Adrenal gland (tissue), 19 donors: ENCODE measurements at places on chromosomes 5 and 9. TPM values are rescaled to one million over a fixed set of nuclear protein-coding genes. Genes with fewer than 3 reads are reported as not detected.

The GRXCR2 gene
- polyA plus RNA-seq, result not detected

The LIX1 gene
- 0.18 TPM for polyA plus RNA-seq

The SLC28A3 gene
- polyA plus RNA-seq, result 0.04 TPM

The KIF3A gene
- polyA plus RNA-seq, result 4.1 TPM

The KIF27 gene
- 2.1 TPM for polyA plus RNA-seq

DNA sequence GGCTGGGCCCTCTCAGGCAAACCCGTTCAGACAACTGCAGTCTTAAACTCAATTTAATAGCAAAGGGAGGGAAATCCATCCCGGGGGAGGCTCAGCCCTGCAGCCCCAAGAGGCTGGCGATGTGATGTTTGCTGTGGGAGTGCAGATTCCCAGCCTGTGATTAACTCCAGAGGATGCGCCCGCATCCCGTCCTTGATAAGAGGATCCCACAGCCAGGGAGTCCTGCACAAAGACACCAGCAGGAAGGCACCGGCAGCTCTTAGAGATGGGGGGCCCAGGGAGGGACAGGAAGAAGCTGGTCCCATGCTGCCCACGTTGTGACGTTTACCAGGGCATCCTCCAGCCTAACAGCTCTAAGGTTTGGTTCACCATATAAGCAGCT is 64.7 kb downstream of the MRPL36 start:
- DNase-seq, result no peak
- no peaks in the 10 kb centered on the region for H3K27me3 ChIP-seq
- H3K4me1 ChIP-seq, result no peaks in the 10 kb centered on the region
- H3K36me3 ChIP-seq, result no peaks in the 10 kb centered on the region
- H3K27ac ChIP-seq, result no peak overlapping the region
- no peak overlapping the region for H3K4me3 ChIP-seq

DNA sequence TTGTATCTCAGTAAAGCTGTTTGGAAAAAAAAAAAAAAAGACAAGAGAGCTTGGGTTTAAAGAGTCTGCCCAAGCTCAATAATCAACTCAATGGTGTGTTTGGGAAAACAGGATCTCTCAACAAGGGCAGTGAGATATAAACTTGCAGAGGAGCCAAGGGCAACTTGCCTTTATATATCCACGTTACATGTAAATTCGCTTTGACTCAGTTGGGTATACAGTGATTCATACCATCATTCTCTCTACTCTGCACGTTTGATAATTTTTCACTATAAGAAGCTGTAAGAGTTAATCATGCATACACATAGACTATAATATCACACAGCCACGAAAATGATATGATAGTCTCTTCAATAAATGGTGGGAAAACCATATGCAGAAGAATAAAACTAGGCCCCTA is 24.9 kb downstream of the ADAM19 start:
- H3K4me1 ChIP-seq, result peaks cover 11% of the 10 kb centered on the region
- no peaks in the 10 kb centered on the region for H3K36me3 ChIP-seq
- no peaks in the 10 kb centered on the region for H3K27me3 ChIP-seq
- H3K4me3 ChIP-seq, result no peak overlapping the region

DNA sequence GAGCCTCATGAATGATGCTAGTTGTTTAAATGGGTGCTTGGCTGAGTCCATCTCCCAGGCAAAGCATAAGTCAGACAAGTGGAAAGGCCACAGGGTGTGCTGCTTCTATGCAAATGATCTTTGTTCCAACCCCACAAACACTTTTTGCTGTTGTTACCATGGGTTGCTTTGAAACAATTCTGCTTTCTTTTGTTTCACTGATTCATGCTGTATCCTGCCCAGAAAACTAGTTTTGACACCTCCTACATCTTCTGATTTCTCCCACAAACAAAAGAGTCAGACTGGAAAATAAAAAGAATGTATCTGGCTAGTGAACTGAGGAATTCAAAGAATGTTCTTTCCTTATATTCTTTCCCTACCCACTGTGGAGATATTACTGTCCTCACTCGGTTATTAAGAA is 298.6 kb downstream of the DIRAS2 start:
- H3K4me1 ChIP-seq, result no peaks in the 10 kb centered on the region
- H3K4me3 ChIP-seq, result no peak overlapping the region
- no peak overlapping the region for H3K27ac ChIP-seq
- no peak for DNase-seq

GRCh38 chr9:137085920-137086530 is 760 bp upstream of the MAN1B1 start:
- H3K4me1 ChIP-seq, result peaks cover 35% of the 10 kb centered on the region
- H3K4me3 ChIP-seq, result peak overlapping the region; percentile 18
- DNase-seq, result peak; percentile 77
- H3K27ac ChIP-seq, result peak overlapping the region; percentile 94
- H3K27me3 ChIP-seq, result no peaks in the 10 kb centered on the region
- H3K36me3 ChIP-seq, result no peaks in the 10 kb centered on the region

DNA sequence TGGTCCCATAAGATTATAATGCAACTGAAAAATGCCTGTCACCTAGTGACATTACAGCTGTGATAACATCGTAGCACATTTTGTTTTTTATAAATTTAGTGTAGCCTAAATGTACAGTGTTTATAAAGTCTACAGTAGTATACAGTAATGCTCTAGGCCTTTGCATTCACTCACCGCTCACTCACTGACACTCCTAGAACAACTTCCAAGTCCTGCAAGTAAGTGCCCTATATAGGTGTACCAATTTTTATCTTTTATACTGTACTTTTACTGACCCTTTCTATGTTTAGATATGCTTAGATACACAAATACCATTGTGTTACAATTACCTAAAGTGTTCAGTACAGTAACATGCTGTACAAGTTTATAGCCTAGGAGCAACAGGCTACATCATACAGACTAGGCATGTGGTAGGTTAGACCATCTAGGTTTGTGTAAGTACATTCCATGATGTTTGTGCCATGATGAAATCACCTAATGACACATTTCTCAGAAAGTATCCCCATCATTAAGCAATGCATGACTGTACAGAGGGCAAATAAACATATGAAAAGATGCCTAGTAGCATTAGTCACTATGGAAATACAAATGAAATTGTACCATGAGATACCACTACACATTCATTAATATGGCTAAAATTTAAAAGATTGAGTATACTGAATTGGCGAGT is 127.6 kb downstream of the TRPM6 start:
- no peaks in the 10 kb centered on the region for H3K4me1 ChIP-seq
- H3K36me3 ChIP-seq, result no peaks in the 10 kb centered on the region
- DNase-seq, result no peak
- H3K4me3 ChIP-seq, result no peak overlapping the region
- no peaks in the 10 kb centered on the region for H3K27me3 ChIP-seq
- H3K27ac ChIP-seq, result no peak overlapping the region

- H3K4me1 ChIP-seq, result no peaks in the 10 kb centered on the region
- no peak overlapping the region for H3K27ac ChIP-seq
- no peak for DNase-seq
- H3K27me3 ChIP-seq, result no peaks in the 10 kb centered on the region
- H3K4me3 ChIP-seq, result no peak overlapping the region
These were observed 20.1 kb upstream of the SLC25A48 start for GRCh38 chr5:135814316-135814715.

DNA sequence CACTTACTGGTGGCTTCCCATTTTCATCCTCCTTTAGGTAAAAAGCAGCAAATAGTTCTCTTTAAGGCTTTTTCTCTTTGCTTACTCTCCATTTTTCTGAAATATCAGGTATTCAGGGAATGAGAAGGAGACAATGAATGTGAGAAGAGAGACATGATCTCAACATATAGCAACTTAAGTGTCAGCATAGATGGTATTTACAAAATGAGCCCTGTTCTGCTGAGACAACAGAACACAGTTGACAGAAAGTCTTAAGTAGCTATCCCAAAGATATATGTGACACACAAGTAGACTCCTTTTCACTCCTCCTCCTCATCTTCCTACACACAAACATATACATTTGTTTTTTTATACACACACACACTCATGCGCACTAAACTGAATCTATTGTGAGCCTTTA is 649.3 kb upstream of the WWC1 start:
- no peak for DNase-seq
- no peaks in the 10 kb centered on the region for H3K36me3 ChIP-seq
- no peak overlapping the region for H3K27ac ChIP-seq

- H3K4me1 ChIP-seq, result no peaks in the 10 kb centered on the region
- no peak for DNase-seq
- H3K36me3 ChIP-seq, result no peaks in the 10 kb centered on the region
These were observed 188.4 kb downstream of the ACER2 start for GRCh38 chr9:19597176-19597575.

DNA sequence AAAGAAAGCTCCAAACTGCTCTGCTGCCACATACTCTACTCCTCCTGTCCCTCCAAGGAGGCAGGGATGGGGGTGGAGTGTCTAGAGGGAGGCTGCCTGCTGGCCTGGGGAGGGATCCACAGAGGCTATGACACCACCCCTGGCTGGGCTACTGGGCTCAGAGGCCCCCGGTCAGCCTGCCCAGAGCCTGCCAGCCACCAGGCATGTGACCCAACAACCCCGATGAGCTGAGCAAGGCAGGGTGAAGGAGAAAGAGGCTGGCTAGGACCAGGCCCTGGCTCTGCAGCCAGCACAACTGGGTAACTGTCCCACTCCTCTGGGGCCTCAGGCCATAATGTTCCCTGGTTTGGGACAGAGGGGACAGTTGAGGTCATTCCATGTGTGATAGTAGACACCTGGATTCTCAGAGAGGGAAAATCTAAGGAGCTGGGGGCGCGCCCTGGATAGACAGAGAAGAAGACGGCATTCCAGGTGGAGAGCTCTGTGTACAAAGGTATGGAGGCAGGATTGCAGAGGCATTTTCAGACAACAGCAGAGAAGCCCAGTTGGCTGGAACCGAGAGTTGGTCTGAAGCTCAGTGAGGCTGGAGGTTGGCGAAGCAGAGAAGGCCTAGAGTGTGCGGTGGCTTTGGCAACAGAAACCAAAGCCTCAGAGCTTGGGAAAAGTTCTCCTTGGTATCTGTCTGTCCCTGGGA is 33.8 kb upstream of the IL17B start:
- H3K27me3 ChIP-seq, result no peaks in the 10 kb centered on the region
- no peaks in the 10 kb centered on the region for H3K36me3 ChIP-seq
- peaks cover 7% of the 10 kb centered on the region for H3K4me1 ChIP-seq
- H3K4me3 ChIP-seq, result no peak overlapping the region

DNA sequence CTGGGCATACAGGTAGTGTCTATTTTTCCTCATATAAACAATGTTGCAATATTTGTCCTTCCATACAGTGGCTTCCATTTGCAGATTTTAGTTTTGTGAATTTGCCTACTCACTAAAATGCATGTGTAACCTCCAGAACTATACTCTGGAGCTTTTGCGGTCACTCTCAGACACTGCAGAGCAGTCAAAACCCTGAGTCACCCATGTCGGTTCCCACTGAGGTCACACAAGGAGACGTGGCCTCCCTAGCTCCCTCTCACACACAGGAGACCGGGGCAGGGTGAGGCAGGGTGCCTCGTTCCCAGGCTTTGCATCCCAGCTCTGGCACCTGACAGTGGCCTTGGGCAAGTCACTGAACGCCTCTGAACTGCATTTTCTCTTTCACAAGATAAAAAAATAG is 55.5 kb upstream of the ZNF354A start:
- H3K27me3 ChIP-seq, result no peaks in the 10 kb centered on the region
- H3K4me3 ChIP-seq, result no peak overlapping the region
- H3K27ac ChIP-seq, result no peak overlapping the region

DNA sequence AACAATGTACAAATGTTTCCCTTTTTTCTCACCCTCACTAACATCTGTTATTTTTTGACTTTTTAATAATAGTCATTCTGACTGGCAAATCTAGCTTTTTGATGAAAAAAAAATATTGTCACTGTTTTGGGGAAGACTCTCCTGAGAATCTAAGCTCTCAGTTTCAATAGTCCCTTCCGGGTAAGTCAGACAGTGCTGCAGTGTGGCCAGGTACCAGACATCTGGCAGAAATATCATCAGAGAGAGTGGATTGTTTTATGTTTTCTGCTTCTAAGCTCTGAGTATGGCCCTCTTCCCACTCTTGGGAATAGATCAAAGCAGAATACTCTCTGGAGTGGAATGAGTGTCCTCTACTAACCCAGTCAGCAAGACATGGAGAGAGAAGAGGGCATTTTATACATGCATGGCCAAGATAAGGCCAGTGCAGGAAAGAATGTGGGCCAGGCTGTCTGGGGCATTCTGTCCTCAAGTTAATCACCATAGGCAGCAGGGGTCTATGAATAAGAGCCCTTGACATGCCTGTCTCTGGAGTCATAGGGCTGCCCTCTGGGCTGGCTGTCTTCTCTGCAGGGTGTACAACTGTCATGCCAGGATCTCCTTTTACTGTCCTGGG is 38.5 kb upstream of the OR2S2 start:
- H3K36me3 ChIP-seq, result no peaks in the 10 kb centered on the region
- no peaks in the 10 kb centered on the region for H3K4me1 ChIP-seq
- no peak overlapping the region for H3K27ac ChIP-seq
- H3K4me3 ChIP-seq, result no peak overlapping the region
- no peak for DNase-seq

DNA sequence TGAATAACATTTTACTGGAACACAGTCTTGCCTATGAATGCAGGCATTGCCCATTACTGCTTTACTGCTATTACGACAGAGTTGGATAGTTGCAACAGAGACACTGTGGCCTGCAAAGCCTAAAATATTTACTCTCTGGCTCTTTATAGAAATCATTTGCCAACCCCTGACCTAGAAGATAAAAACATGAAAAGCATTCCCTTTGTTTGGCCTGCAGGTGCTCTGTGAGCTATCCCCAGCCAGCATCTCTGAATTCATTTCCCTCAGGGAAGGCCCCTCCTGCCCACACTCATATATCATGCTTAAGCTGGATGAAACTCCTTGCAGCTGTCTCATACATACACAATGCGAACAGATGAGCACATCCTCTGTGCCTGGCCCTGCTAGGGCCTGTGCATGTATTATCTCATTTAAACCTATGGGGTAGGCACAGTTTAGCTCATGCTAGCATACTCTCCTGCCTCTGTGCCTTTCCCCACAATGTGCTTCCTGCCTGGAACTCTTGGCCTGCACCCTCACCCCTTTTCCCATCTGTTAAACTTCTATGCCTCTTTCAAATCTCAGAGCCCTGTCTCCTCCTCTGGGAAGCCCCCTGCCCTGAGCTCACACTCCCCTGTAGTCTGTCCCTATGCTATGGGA is 193.1 kb downstream of the PAX5 start:
- no peak overlapping the region for H3K4me3 ChIP-seq
- H3K27me3 ChIP-seq, result no peaks in the 10 kb centered on the region
- no peak overlapping the region for H3K27ac ChIP-seq
- H3K4me1 ChIP-seq, result no peaks in the 10 kb centered on the region

- no peak for DNase-seq
- H3K4me3 ChIP-seq, result no peak overlapping the region
- H3K36me3 ChIP-seq, result no peaks in the 10 kb centered on the region
- H3K27ac ChIP-seq, result no peak overlapping the region
These were observed 50.9 kb downstream of the MVB12B start for GRCh38 chr9:126377536-126377935.

- peak within 1 kb of the TSS; percentile 58 for H3K4me3 ChIP-seq
- no peaks in the 10 kb centered on the region for H3K36me3 ChIP-seq
- H3K4me1 ChIP-seq, result peaks cover 35% of the 10 kb centered on the region
- DNase-seq, result peak; percentile 79
- peak within 1 kb of the TSS; percentile 89 for H3K27ac ChIP-seq
- H3K27me3 ChIP-seq, result no peaks in the 10 kb centered on the region
These were observed at the start of gene ZNF462 for GRCh38 chr9:106862821-106863720. ZNF462 (plus strand) TSS chr9:106863166; CDS start chr9:106923384, 60,218 bp downstream.
